ENCODE measurements at places on chromosomes 4 and X. TPM values are rescaled to one million over a fixed set of nuclear protein-coding genes. Genes with fewer than 3 reads are reported as not detected.

- DNase-seq: no peak
Measured at GRCh38 chr4:153595894-153596601, 88.0 kb upstream of the TLR2 start.

Gene IL15
- 0.14 TPM for total RNA-seq

- no peak for DNase-seq
Measured at GRCh38 chr4:21744046-21744445, 204.5 kb downstream of the KCNIP4 start.

Gene TNMD
- total RNA-seq: 7.0 TPM

GRCh38 chrX:140923118-140923517, 79.3 kb upstream of the SPANXB1 start:
- no peak for DNase-seq

Gene SPANXB1
- not detected for total RNA-seq

- no peak for DNase-seq
Measured at GRCh38 chr4:105751718-105752299, 43.2 kb downstream of the GSTCD start.

GRCh38 chrX:70001269-70001668, 48.5 kb downstream of the AWAT2 start:
- DNase-seq: no peak

GRCh38 chr4:99404595-99405287, 30.4 kb downstream of the ADH7 start:
- no peak for DNase-seq

- DNase-seq: peak; percentile 76
Measured at GRCh38 chrX:10015723-10016518, 48.8 kb downstream of the CLDN34 start.

Gene MCF2
- total RNA-seq: 2.1 TPM

Gene TMEM144
- total RNA-seq: 10.6 TPM

DNA sequence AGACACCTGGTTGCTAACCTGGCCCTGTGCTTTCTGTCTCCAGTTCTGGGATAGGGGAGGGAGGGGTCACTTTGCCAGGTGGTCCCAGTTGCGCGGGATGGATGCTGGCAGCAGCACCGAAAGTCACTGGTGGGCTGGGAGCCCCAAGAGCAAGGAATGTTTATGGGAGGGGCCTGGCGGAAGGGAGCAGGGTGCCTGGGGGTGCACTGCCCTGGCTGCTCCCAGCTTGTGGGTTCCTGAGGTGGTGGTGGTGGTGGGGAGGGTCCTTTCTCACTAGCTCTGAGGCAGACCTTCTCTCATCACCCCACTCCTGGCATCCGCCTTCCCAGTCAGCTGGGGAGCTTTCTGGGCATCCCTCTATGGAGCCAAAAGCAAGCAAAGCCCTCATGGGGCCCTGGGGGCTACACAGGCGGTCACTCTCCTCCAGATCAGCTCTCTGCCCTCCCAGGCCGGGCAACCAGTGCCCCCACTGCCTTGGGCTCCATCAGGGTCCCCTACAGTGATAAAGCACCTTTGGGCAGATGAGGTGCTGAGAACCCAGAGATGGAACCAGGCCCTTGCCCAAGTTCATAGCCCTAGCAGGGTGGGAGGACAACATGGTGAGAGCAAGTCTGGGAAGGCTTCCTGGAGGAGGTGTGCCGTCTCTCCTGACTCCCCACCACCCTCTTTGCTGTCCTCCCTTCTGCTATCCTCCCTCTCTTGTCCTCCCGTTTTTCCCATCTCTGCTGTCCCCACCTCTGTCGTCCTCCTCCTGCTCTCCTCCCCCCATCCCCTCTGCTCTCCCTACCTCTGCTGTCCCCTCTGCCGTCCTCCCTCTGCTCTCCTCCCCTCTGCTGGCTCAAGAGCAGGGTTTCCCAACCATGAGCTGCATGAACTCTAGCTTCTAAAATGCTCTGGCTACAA, 16.0 kb downstream of the FGFR3 start:
- DNase-seq: no peak

Gene UGT2B15
- not detected for total RNA-seq

Gene TGIF2LX
- total RNA-seq: not detected

DNA sequence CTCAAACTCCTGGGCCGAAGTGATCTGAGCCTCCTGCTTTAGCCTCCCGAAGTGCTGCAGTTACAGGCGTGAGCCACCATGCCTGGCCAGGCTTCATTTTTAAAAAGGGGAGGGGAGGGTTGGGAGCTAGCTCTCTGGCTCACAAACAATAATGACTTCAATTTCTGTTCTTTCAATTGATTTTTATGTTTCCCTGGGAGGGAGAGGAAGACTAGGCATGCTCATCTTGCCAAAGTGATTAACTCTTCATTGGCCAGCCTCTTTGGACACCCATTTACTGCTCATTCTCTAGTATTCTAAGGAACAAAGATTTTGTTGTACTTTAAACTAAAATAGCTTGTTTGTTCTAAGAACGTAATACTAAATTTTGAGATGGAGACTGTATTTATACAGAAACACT, 43.4 kb upstream of the TRIM2 start:
- no peak for DNase-seq

- peak; percentile 87 for DNase-seq
Measured at GRCh38 chr4:123397144-123398065, 810 bp downstream of the SPRY1 start.

DNA sequence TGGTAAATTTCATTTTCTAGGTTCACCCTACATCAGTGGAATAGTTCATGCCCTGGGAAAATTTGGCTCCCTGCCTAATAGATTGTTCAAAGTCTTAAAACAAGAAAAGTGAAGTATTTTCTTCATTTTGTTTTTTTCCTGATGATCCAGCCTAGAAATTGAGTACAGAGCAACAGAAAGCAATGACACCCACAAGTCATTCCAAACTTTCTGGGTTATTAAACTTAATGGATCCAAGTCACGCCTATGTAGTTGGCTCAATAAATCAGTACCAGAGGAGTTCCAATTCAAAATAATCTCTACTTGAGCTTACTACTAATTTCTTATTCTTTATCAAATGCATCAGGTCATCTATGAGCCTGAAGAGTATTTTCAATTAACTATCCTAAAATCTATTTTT, 937.6 kb upstream of the SLIT2 start:
- no peak for DNase-seq

GRCh38 chr4:88396681-88397080, 18.0 kb downstream of the HERC6 start:
- no peak for DNase-seq

DNA sequence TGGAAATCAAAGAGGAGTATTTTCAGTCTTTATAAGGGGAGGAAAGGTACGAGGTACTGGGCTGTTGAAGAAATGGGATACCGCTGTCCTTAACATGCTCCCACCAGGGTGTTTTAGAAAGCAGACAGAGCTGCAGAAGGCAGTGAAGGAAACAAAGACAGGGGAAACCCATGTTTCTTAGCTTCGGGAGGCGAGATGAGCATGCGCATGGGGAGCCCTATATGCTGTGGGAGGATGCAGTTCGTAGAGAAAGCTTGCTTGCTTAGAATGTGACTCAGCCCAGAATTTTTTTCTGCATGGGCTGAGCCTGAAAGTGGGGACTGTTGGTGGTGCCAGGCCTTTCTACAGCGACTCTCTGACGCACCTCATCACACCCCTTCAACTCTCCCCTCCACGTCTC, 28.8 kb upstream of the SCOC start:
- no peak for DNase-seq

GRCh38 chr4:108561116-108561515, 59.3 kb upstream of the RPL34 start:
- no peak for DNase-seq

Gene NOX1
- total RNA-seq: not detected

- no peak for DNase-seq
Measured at GRCh38 chr4:6961496-6962210, 52.0 kb downstream of the TBC1D14 start.

DNA sequence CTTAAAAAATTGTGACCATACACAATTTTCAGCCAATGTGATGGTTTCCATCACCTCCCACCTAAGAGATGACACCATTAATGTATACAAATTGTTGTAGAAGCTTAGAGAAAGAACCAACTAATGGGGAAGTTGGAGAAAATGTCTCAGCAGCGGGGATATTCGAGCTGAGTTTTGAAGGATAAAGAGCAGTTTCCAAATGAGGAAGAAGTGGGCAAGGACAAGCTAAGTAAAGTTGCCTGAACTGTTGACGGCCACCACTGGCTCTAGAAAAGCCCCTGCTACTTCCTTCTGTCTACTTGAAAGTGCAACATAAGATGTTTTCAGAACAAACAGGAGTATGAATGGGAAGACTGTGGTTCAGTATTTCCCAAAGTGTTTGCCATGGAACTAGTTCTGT, 92.0 kb downstream of the CHRNA9 start:
- DNase-seq: no peak

- DNase-seq: no peak
Measured at GRCh38 chr4:141306331-141306730, 85.6 kb downstream of the ZNF330 start.

- DNase-seq: no peak
Measured at GRCh38 chr4:2583092-2583491, 46.6 kb downstream of the FAM193A start.

Gene KIAA1210
- not detected for total RNA-seq

GRCh38 chrX:150364347-150365050, 1.4 kb downstream of the MAMLD1 start:
- peak; percentile 63 for DNase-seq

DNA sequence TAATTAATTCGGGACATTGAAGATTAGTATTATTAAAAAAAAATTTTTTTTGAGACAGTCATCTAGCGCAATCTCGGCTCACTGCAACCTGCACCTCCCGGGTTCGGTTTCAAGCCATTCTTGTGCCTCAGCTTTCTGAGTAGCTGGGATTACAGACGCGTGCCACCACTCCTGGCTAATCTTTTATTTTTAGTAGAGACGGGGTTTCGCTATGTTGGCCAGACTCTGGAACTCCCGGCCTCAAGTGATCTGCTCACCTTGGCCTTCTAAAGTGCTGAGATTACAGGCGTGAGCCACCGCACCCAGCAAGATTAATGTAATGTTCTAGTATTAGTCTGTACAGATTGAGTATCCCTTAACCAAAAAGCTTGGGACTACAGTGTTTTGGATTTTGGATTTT, 32.7 kb downstream of the REST start:
- DNase-seq: no peak

DNA sequence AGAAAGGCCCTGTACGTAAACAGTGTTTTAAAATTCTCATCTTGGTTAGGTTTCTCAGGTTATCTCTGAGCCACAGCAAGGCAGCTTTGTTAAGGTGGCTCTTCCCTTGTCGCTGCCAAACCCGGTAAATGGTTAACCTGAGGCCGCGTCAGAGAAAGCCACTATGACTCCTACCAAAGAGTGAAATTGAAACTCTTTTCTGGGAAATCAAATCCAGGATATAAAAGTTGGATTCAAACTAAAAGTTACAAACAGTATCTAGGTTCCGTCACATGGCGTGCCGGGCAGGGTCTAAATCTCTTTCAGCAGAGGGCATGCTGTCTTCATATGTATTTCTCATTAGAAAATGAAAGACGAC, 433 bp downstream of the MMAA start:
- DNase-seq: no peak

Gene TEX13C
- total RNA-seq: 0.07 TPM

DNA sequence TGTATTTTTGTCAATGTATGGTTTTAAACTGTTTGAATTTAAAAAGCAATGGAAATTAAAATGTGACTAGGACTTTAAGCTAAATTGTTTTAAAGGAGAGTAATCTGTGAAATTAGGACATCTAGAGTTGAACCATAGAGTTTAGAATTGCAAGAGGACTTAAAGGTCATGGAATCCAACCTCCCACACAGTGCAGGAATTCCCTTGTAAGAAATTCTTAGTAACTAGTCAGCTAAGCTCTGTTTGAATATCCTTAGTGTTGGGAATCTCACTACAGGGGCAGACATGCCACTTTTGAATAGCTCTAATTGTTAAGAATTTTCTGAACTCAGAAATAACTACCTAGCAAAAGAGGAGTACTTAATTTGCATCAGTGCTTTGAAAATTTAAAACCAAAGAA, 292.9 kb downstream of the IL1RAPL1 start:
- no peak for DNase-seq

DNA sequence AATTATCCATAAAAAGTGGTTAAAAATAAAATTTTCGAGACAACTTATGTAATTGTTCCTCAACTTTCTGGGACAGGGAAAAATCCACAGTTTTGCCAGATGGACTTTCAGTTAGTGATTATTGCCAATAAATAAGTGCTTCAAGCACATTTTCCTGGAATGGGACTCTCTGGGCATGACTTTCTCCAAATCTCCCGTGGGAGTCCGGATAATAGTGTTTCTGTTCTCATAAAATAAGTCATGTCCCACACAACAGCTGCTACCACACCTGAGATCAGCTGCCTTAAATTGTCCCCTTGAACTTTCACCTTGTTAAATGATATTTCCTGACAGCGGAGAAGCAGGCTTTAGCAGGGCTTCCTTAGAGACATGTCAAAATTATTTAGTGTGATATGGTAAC, 133.4 kb upstream of the NAP1L5 start:
- DNase-seq: no peak

- no peak for DNase-seq
Measured at GRCh38 chr4:74675673-74676279, 118.5 kb downstream of the BTC start.

DNA sequence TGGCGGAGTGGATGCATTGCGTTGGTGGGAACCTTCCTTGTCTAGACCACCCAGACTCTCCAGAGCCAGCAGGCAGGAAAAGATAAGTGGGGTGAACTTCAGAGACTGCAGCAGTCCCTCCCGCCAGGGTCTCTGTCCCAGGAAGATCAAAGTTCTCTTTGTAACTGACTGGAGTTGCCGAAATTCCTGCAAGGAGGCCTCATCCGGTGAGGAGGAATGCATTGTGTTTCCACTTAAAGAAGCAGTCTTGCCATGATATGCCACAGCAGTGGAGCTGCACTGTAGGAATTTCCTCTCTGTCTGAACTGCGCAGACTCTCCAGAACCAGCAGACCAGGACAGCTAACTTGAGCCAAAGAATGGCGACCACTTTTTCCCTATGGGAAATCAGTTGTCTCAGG, 1190.4 kb downstream of the TECRL start:
- DNase-seq: peak; percentile 78

DNA sequence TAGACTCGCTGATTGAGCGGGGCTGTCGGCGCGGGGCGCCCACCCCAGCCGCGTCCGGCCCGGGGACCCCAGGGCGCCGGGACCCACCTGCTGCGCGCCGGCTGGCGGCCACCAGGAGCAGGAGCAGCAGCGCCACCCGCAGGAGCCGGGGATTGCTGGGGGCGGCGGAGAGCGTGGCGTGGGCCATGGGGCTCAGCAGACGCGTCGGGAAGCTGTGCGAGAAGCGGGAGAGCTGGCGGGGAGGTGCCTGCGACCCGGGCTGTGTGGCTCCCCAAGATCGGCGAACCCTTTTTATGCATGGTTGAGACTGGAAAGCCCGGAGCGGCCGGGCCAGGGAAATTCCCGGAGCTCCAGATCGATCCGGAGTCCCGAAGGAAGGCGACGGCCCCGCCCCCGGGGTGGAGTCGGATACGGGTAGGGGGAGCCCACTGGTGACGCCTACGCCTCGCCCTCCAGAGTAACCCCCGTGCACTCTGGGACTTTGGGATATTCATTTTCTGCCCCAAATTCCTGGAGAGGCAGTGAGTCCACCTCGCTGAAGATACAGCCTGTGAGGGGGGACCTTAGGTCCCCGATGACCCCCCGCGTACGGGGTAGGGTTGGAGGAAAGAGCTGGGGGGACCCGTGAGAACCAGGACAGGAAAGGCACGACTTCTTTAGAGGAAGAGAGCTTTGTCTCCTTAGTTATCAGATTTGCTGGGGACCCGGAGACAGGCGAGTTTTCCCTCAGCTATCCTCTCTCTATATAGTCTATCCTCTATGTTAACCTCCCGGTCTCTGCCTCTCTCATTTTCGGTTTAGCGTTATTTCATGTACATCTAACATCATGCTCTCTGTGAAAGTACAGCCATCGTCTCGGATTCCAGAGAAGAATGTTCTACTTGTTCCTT, at the start of gene CXCL3:
CXCL3 (minus strand) TSS at position 265 of the 890 bp plus-strand sequence; CDS start at position 187, 78 bp downstream.
- DNase-seq: peak; percentile 89

Gene NEUROG2
- total RNA-seq: 0.11 TPM

Gene HNRNPH2
- 68.4 TPM for total RNA-seq

- peak; percentile 96 for DNase-seq
Measured at GRCh38 chrX:40169193-40170101, 71.7 kb upstream of the BCOR start.

Data from endodermal cell (in vitro differentiated cells).